ENCODE measurements at places on chromosomes 1 and 21.

DNA sequence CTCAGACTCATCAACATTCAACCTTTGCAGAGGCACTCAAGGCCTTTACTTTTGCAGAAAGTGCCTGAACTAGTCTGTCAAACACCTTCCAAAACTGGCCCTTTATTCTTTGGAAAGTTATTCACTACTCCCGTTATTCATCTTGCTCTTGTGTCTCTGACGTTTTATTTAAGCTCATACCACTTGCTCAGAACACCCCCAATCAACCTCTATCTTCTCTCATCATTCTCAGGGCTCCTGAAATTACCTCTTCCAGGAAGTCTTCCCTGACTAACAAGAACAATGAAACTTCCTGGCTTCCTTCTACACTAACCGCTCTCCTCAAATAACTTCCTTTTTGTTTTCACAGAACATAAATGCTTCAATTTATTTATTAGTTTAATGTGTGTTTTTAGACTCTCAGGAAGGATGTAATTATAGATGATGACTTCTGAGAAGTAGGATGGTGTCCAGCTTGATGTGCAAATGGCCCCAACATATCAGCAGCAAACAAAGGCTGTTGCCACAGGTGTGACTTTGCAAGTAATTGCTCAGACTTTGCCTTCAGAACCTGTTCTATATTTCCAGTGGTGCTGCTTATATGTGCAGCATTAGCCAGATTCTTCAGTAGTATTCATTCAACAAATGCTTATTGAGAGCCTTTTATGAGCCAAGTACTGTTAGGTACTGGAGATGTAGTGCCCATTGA, 22.8 kb upstream of the BATF3 start:
- DNase-seq: no peak

GRCh38 chr1:154456631-154457030, 45.4 kb upstream of the TDRD10 start:
- DNase-seq: no peak

GRCh38 chr1:51088474-51088873, 13.6 kb upstream of the C1orf185 start:
- no peak for DNase-seq

- DNase-seq: no peak
Measured at GRCh38 chr1:58109646-58110200, 436.8 kb downstream of the OMA1 start.

DNA sequence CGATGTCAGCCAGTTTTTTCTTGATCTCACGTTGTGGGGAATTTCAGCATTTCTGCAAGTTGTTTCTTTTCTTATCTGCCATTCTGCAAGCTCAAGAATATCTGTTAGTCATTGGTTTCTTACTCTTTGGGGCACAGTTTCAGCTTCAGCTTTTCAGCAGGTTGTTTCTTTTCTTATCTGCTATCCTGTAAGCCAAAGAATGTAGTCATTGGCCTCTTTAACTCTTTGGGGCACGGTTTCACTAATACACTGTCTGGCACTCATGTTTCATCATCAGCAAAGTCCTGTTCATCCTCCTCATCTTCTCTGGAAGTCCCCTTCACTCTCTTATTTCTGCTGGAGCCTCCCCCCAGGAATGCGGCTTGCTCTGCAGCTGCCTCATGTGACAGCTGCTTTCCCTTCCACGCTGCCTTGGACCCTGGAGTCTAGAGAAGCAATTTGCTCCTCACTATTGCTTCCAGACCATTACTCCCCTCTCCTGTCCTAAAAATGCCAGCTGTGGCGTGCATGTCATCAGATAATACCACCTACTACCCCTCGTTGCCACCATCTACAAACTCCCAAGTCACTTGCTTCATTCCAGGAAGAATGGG, 67.0 kb upstream of the CACNA1E start:
- no peak for DNase-seq

GRCh38 chr1:207962716-207963426, 51.9 kb upstream of the CD34 start:
- no peak for DNase-seq
